ENCODE measurements at places on chromosomes 1 and 21.
A peak's percentile ranks its signal among the peaks of the same experiment; 100 is the strongest.

DNA sequence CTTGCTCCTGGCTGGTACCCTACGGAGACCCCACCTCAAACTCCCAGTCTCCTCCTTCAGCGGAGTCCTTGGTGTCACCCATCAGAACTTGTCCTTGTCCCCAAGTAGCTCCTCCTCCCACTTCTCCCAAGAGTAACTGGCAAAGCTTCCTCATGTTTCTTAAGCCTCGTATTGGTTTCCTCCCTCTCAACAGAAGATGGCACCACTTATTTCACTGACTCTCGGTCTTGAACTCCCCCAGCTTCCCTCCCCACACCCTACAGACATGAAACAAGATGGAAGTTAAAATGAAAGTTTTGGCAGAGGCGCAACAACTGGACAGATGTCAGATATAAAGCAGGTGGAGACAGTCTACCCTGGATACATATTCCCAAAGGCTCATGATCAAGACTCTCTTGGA, 13.4 kb downstream of the RAB7B start:
- no peak for DNase-seq

GRCh38 chr1:246450611-246451251, 56.3 kb downstream of the SMYD3 start:
- DNase-seq: no peak

DNA sequence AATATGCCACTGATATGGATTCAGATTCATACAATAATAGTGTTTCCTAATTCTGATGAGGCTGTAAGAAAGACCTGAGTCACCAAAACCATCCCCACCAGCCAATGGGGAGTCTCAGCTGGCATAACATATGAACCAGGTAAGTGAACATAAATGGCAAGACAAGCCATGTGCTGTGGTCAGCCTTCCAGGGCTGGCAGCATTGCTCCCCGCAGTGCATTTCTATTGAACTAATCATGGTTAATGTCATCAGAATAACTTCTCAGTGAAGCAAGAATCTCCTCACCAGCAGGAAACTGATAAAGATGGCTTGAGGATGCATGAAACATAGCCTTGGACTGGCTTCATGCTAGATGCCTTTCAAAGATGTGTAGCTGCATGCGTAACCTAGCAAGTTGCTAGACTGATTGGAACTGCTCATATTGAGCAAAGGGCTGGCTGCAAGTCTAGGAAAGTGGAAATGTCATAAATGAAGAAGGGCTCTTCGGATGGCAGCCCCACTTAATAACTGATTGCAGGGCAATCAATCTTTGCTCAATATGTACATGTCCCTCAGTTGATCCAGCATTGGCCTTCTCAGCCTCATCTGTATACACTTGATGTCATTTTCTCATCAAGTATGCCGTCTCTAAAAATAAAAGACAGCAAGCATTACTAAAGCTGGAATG, 88.0 kb downstream of the NTNG1 start:
- no peak for DNase-seq

GRCh38 chr1:187415065-187415464, 586.3 kb downstream of the PLA2G4A start:
- no peak for DNase-seq

- no peak for DNase-seq
These were observed 5.1 kb downstream of the SDC3 start for GRCh38 chr1:30903343-30904034.

GRCh38 chr1:172146141-172146850, 274.2 kb upstream of the C1orf105 start:
- DNase-seq: no peak

- no peak for DNase-seq
These were observed 34.9 kb upstream of the SCYL3 start for GRCh38 chr1:169928438-169929209.

DNA sequence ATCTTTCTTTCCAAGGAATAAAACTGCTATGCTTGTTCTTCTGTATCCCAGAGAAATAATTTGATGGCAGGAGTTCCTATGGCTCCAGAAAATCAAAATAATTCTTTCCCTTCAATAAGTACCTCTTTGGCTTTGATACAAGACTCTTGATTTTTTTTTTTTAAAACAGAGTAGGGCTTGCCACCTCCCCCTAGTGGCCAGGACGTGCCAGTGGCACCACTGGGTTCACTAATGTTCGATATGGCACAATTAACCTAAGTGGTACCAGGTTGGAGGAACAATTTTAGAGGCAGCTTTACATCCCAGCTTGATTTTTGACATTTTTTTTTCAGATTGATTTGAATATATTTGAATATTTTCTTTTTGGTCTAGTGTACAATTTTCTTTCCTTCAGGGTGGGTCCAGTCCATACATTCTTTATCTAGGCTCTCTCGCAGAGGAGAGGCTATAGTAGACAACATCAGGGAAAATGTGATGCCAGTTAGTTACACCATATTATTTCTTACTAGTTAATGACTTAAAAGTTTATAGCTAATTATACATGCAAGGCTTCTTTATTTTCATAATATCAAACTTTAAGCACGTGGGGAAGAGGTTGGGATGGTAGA, 330.9 kb downstream of the S1PR1 start:
- DNase-seq: peak; percentile 51

DNA sequence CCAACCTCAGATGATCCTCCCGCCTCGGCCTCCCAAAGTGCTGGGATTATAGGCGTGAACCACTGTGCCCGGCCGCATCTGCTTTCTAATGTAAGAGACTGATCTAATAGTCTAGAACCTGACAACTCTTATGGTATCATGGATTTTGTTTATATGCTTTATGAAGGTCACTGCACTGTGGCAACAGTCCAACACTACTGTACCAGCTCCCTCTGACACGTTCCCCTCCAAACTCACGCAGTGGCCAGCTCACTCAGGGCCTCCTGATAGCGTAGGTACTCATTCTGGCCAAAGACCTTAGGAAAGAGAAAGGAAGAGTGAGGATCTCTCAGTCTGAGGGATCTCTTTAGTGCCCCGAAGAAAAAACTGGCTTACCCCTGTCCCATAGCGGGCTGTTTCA, 6.0 kb upstream of the CFAP141 start:
- DNase-seq: no peak

DNA sequence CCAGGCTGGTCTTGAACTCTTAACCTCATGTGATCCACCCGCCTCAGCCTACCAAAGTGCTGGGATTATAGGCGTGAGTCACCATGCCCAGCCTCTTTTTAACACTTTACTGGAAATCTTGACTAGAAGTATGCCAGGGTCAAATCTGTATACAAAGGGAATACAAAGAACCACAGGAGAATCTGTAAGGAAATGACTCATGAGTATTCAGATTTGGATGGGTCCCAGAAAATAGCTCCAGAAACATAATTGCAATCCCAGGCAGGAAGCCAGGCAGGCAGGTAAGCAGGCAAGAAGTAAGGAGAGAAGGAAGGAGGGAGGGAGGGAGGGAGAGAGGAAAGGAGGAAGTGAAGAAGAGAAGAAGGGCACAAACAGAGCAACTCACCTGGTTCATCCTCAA, 22.8 kb upstream of the TIAM1 start:
- DNase-seq: no peak

- no peak for DNase-seq
These were observed 101.3 kb downstream of the PLPPR4 start for GRCh38 chr1:99365545-99365944.

DNA sequence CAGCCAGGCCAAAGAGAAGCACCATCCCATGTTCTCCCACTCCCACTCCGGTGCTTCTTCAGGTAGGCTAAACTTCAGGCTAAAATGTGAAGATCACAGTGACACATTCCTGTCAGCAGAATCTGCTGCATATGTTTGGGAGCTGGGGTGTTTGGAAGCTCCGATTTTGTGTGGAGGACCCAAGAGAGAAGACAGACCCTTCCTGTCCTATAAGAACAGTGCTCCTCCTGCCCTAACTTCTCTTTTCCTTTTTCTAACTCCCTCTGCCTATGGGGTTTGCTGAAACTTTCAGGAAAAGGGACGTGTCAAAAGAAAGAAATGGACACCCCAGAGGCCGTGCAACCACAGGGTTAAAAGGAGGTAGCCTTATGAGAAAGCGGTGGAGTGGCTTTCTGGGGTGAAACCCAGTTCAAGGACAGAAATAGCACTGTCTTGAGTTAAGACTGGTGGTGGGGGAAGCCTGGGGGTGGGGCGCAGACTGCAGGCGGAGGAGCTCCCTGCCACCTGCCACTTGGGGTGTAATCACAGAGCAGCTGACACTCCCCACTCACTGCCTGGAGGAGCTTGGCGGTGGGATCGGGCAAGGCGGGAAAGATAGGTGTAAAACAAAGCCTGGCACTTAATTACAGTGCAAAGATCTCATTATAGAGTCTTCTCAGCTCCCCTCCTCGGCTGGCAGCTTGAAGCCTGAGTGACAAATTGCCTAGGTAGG, 645 bp upstream of the TLR5 start:
- DNase-seq: no peak

DNA sequence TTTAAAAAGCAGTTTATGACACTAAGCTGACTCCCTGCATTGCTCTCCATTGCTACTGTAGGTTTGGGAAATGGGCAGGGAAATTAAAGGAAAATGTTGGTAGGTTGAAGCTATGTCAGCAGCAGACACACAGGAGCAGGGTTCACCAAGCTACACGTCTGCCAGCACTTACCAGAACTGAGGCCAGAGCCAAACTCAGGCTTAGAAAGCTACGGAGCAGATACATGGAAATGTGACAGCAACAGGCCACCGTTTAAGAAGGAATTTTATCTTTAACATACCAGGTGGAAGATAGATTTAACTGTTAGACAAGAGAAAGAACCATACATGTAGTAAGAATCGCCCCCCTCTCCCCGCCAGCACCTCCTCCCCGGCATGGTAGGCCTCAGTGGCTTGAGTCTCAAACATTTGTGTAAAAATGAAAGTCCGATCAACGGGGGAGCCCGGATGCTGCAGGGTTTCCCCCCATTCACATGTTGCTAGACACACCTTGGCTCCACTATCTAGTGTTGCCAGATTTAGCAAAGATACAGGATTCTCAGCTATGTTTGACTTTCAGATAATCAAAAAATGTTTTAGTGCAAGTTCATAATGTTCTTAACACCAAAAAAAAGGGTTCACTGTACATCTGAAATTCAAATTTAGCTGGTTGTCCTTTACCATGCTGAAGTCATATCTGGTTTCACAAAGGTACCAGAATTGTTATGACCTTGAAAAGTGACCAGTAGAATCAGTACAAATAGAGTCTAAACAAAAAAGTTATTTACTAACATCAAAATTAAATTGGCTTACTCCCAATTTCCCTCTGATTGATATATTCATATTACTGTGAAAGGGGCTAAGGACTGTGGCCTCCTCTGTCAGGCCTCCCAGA, 6.7 kb downstream of the OR2T11 start:
- no peak for DNase-seq

- no peak for DNase-seq
These were observed 93.0 kb downstream of the VWA5B1 start for GRCh38 chr1:20383631-20384030.

GRCh38 chr1:99527078-99527477, 118.8 kb upstream of the PALMD start:
- DNase-seq: no peak

DNA sequence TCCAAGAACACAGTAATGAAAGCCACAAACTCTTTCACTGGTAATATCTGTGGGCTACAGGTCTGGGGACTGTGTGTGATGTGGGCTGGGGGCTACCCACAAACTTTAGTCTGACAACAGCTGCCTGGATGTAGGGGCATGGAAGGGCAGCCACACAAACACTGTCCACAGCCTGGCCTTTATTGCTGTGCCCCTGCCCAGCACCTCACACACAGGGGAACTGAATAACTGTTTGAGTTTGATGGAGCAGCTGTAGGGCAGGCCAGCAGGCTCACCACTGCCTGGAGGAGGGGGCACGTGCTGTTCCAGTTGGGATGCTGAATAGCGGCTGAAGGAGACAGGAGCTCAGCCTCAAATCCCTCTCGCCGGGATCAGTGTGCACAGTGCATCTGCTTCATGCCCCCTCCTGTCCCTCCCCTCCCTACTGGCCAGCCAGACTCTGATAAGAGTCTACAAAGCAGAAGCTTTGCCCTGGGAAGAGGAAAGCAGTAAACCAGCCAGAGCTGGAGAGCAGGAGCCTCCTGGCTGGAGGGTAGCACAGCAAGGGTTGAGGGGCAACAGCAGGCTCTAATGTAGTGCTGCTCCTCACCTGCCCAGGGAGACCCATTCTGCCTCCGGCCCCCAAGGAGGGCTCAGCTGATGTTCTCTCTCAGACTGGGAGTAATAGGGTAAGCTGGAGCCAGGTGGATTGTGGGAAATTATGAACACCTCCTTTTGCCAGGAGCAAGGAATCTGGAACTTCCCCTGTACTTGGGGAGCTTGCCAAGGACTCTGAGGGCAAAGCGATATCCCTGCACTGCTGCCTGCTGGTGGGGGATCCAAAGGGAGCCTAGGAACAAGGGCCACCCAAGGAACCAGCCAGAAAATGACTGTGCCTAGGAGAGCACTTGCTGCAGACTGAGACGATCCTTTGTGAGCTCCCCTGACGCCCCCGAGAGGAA, 70.2 kb upstream of the GOLT1A start:
- DNase-seq: no peak

GRCh38 chr1:11031624-11032262, 15.3 kb downstream of the MASP2 start:
- DNase-seq: no peak

GRCh38 chr1:15966081-15966955, 9.6 kb downstream of the ZBTB17 start:
- no peak for DNase-seq

DNA sequence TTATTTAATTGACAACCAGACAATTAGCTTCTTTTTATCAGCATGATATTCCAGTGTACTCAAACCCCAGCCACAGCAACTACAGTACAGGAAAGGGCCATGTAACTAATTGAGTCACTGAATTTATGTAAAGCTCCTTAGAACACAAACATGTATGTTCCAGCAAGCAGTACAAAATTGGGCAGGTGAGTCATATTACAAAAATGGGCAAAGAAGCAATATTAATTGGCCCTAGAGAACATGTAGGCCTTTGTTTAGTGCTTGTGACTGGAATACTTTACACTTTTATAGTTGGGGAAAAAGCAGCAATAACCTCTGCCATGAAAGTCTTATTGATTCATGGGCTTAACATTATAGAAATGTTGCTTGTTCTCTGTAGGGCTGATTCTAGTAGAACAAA, 31.8 kb downstream of the CLEC20A start:
- no peak for DNase-seq

- DNase-seq: no peak
These were observed 61.6 kb downstream of the DHRS3 start for GRCh38 chr1:12556368-12556930.

DNA sequence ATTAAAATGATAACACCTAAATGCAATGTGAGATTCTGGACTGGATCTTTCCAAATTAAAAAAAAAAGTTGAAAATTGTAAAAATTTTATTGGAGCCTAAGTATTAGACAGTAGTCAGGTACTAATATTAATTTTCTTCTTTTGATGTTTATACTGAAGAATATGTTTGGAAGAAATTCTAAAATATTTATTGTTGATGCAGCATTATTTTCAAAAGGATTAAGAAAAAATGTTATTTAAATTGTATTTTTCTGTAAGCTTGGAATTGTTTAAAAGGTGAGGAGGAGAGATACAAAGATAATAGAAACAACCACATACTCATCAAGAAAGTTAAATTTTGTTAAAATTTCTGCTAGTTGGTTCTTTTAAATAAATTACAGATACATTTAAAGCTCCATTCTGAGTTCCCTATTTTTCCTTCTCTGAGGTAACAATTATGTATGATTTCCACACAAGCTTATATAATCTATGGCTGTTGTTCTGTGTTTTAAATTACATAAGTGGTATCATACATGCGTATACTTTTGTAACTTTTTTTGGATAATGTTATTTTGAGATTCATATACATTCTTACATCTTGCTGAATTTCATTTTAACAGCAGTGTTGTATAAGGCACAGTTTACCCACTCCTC, 180.3 kb upstream of the RGS18 start:
- no peak for DNase-seq

- no peak for DNase-seq
These were observed 40.3 kb downstream of the PRRX1 start for GRCh38 chr1:170704256-170704655.

- peak; percentile 40 for DNase-seq
These were observed 574 bp downstream of the ITPKB start for GRCh38 chr1:226738421-226738994.
